Activated naive CD8-positive, alpha-beta T cell treated with anti-CD3 and anti-CD28 coated beads, Interleukin-2, amount 50 U/mL, for 24 hours (primary cell): ENCODE measurements at places on chromosomes 3 and 15.

GRCh38 chr3:17629400-17629799, 113.0 kb downstream of the TBC1D5 start:
- no peak for DNase-seq

DNA sequence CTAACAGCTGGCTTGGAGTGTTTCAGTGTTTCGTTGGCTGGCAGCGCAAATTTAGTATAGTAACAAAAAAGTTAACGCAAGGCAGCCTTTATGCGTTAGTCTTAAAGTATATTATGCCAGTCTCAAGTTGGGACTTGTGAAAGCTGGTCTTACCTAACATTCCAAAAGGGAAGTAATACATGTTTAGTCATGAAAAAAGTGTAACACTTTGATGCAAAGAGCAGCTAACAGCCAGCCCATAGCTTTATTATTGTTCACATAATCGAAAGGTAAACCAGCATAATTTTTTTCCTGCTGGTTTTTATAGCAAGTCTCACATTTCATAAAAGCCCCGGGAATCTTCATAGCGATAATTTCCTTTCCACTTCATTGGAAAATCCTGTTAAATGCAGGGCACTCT, 2.4 kb upstream of the GPR87 start:
- DNase-seq = no peak

DNA sequence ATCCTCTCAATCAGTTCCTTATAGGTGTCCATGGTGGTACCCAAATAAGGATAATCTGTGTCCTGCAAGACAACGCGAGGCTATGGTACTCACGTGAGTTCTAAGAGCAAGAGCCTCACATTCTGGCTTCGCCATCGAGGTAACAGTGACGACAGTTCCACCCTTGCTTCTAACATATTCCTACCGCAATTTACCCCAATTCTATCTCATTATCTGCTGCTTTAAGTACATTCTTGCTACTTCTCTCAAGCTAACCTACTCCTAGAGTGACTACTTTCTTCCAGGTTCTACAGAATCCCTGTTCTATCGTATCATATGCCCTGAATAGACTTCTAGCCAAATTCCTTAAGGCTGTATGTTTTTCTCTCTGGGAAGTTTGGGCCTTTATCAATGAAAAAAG, 26.6 kb downstream of the TFRC start:
- no peak for DNase-seq

DNA sequence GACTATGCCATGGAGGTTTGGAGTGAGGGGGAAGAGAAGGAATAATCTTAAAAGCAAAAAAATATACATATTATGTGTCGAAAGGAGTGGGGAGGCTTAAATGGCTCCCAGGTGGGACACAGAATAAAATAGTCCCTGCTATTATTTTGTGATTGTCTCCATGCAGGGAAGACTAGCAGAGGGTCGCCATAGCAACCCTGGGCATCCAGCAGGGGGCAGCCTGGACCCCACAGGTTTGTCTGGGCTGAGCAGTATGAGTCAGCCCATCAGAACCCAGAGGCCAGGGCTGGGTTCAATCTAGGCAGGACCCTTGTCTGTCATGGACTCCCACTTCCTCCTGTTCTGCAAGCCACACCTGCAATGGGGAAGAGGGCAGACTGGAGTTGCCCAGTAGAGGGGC, 17.6 kb upstream of the LINGO1 start:
- DNase-seq = peak; percentile 33

DNA sequence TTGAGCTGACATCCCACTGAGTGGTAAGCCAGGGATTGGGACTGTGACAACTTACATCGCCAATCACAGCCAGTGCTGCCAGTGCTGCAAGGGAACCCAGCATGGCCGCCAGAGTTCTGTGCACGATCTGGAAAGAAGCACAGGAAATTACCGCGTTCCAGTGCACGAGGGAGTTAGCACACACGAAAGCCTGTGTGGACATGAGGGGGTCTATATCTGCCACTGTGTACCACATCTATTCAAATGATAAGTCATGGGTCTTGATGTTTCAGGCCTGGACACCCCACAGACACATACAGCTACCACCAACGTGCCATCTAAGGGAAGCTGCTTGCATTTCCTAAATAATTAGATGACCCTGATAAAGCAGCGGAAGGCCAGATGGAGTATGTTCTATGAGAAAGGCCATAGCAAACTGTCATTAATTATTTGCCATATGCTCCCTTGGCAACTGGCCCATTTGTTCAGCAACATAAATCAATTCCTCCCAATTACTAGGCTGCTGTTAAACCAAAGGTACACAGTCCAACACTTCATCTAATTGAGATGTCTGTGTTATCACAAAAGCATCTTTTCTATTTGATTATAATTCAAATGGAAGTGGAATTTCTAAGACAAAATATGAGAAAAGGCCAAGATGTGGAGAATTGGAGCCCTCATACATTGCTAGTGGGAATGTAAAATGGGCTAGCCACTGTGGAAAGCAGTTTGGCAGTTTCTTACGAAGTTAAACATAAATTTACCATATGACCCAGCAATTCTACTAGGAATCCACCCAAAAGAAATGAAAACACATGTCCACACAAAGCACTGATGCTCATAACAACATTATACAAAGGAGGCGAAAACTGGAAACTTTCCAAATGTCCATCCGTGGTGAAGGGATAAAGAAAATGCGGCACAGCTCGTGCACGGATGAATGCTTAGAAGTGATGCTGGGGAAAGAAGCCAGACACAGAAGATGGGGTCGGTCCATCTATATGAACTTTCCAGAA, 108.3 kb downstream of the OCA2 start:
- DNase-seq = no peak

- DNase-seq = no peak
Measured at GRCh38 chr3:21163956-21164355, 587.1 kb downstream of the ZNF385D start.

DNA sequence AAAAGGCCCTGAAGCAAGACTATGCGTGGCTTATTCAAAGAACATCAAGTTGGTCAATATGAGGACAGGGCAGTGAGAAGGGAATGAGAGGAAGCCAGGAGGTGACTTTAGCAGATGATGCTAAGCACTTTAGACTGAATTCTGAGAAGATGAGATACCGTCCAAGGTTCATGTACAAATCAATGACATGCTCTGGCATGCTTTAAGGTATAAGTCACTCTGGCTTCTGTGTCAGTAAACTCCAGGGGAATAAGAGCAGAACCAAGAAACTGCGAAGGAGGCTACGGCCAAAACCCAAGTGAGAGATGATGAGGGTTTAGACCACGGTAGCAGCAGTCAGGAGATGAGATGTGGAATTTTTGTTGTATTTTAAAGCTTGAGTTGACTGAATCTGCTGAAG, 8.9 kb upstream of the CCDC50 start:
- DNase-seq = no peak

DNA sequence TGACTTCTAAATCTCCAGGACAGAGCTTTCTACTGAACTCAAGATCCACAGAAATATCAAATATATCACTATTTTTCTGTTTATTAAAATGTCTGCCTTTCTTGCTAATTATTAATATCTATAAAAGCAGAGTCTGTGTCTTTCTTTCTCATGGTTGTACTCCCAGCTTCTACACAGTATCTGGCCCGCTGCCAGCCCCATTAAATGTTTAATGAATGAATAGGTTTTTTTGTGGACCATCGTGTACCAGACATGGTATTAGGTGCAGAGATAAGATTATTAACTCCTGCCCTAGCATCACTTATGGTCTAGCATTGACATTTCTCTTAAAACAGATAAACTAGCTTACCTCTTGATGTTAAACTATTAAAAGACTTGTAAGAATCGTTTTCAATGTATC, 111.4 kb upstream of the RBMS3 start:
- DNase-seq = no peak

DNA sequence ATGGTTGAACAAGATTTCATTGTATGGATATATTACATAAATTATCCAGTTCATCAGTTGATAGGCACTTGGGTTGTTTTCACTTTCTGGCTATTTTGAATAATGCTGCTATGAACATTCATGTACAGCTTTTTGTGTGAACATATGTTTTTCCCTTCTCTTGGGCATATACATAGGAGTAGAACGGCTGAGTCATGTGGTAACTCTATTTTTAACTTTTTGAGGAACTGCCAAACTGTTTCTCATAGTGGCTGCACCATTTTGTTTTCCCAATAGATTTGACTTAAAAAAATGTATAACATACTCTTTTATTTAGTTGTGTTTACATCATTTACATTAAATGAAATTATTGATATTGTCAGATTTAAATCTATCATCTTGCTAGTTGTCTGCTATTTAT, 28.8 kb upstream of the RFX7 start:
- DNase-seq = no peak

DNA sequence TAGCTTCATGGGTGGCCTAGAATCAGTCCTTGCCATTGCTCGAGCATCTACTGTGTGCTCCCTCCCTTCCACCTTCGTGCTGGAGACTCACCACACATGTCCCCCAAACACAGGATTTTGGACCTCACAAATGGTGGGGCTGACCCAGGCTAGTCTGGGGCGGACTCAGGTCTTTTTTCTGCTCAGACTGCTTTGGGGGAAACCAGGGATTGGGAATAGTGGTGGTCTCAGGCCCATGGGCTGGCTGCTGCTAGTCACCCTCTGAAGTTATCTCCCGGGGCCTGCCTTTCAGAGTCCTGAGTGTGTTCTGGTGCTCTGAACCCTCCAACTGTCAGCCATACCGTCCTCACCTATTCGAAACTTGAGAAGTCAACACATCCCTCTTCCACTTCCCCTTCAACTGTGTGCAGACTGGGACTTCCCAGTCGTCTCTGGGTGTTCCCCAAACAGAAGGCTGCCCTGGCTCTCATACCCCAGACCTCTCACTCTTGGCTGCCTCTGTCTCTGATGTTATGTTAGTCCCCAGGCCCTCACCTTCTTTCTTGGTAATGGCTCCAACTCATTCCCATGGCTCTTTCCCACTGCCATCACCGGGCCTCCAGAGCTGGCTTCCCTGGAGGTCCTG, 46.0 kb downstream of the PPCDC start:
- DNase-seq = no peak

- no peak for DNase-seq
Measured at GRCh38 chr15:77617476-77618230, 15.1 kb downstream of the LINGO1 start.

DNA sequence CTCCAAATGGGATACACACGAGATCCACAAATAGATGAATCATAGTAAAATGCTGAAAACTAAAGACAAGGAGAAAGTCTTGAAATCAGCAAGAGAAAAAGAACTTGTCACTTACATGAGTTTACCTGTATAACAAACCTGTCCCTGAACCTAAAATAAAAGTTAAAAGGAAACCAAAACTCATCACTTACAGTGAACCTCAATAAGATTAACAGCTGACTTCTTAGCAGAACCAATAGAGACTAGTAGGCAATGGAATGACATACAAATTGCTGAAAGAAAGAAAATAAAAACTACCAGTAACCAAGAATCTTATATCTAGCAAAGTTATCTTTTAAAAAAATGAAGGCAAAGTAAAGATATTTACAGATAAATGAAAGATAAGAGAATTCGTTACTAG, 27.4 kb downstream of the SEC22A start:
- DNase-seq = no peak

DNA sequence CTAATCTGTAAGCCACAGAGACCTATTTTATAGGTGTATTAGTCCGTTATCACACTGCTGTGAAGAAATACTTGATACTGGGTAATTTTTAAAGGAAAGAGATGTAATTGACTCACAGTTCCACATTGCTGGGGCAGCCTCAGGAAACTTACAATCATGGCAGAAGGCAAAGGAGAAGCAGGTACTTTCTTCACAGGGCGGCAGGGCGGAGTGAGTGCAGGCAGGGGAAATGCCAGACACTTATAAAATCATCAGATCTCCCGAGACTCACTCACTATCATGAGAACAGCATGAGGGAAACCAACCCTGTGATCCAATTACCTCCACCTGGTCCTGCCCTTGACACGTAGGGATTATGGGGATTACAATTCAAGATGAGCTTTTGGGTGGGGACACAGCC, 108.7 kb downstream of the GALK2 start:
- no peak for DNase-seq

- DNase-seq = no peak
Measured at GRCh38 chr3:37125195-37126073, 48.9 kb downstream of the LRRFIP2 start.

DNA sequence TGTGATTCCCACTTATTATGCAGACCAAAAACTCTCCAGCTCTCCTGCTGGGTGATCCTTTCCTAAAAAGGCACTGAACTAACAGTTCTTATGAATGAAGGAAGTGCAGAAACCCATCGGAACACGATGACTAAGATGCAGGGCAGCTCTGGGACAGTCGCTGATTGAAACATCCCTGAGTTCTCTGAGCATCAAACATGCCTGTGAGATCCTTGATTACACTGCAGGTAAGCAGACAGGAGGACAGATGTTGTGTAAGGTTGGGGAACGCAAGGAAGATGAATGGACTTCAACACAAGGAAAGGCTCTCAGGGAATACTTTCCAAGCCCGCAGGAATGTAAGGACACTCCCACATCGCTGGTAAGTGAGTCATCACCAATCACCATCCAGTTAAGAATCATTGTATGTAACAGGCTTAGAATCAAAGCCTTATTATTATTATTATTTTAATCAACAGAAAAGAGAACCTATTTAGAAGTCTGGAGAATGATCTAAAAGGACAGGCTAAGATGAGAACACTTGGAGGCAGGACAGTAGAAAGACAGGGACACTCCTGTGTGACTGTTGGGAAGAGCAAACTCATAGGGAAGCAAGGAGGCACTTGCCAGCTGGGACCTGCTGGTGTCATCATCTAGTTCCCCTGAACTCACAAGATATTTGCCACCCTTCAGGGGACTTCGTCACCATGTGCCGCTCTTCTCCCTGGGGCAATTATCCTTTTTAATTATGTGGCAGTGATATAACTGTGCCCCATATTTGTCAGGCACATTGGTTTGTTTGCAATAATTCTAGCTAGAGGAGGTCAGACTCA, 26.0 kb downstream of the TMEM158 start:
- DNase-seq = no peak

DNA sequence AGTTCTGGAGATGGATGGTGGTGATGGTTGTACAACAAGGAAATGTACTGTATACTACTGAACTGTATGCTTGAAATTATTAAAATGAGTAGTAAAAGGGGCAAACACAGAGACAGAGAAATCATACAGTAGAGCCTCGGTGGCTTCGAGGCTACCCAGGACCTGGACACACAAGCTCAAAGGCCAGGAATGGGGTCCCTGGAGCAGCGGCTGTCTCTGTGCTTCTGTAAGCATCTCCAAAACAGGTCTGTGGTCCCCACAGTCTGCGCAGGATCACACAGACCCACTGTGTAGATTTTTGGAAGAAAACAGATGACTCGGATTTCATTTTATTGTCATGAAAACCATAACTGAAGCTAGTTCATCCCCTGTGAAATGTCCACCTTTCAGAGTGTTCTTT, 39.7 kb downstream of the PGPEP1L start:
- DNase-seq = no peak

DNA sequence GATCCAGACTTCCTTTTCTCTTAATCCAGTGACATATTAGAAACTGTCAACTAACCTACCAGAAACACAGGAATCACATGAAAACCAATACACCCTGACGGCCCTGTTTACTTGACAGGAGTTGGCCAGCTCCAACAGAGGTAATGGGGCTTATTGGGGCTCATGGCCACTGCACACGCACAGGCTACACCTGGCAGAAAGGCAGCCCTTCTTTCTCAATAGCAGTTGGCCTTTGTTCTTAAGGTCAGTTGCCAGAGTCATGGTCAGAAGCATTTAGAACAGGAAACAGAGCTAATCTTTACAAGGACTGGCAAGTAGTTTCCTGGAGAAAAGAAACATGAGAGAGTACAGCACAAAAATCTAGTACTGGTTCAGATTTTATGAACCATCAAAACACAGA, 181.8 kb downstream of the MAGI1 start:
- DNase-seq = no peak
